ENCODE measurements at places on chromosomes 2 and 18.

- DNase-seq = peak; percentile 64
Observed at GRCh38 chr18:58054041-58054781, 10.2 kb downstream of the NEDD4L start.

- DNase-seq = no peak
Observed at GRCh38 chr2:77007686-77008085, 514.5 kb downstream of the LRRTM4 start.

- peak; percentile 80 for DNase-seq
Observed at GRCh38 chr2:113133704-113134598, 6.6 kb downstream of the IL1RN start.

GRCh38 chr2:36389091-36389564 is 33.5 kb downstream of the CRIM1 start:
- peak; percentile 71 for DNase-seq

GRCh38 chr2:65482971-65483370 is 50.6 kb upstream of the SPRED2 start:
- no peak for DNase-seq

DNA sequence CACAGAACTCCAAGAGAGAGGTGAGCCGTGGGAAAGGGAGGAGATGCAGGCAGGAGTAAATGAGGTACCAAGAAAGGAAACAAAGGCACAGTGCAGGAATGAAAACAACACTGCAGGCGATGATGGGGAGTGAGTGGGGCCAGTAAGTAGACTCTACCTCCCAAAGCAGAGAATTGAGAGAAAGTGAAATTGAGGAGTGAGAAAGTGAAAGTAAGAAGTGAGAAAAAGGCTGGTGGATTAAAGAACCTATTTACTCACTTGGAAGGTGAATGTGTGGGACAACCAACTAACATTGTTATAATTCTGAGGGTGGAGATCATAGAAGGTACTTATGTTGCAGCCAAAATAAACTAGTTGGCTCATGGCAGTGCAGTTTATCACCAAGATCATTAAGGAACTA is 193.1 kb upstream of the TMEM200C start:
- no peak for DNase-seq

GRCh38 chr2:11647834-11648600 is 22.0 kb downstream of the NTSR2 start:
- no peak for DNase-seq

DNA sequence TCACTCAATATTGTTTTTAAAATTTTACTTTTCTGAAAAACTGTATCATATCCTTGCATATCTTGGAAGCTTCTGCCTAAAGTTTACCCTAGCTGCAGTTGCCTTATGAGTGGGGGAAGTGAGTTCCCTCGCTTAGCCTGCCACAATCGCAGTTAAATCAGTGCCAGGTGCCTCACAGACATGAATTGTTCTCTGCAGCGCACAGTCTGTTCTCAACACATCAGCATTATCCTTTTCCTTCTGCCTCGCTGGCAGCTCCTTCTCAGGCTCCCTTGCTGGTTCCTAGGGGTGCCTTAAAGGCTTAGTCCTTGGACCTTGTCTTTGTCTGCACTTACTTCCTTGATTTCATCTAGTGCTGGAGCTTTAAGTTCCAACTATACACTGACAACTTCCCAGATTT is 132.8 kb downstream of the TTC27 start:
- no peak for DNase-seq

- no peak for DNase-seq
Observed at GRCh38 chr2:224777559-224777930, 61.4 kb upstream of the CCDC195 start.

GRCh38 chr2:28721601-28722191 is 29.9 kb upstream of the PPP1CB start:
- no peak for DNase-seq

DNA sequence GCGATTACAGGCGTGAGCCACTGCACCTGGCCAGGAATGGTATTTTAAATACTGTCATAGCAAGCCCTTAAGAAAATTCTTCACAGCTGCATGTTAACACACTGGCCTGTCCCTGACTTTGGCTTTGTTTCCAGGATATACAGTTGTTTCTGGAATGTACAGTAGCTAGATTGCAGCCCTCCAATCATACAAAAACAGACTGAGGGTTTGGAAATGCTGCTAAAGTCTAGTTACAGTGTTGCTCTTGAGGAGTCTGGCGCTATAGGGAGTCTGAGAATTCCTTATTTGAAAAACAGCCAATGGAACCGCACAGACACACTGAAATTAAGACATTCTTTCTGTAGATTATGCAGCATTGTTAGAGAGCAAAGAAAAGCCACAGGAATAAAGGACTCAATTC is 37.7 kb downstream of the STON1 start:
- no peak for DNase-seq

DNA sequence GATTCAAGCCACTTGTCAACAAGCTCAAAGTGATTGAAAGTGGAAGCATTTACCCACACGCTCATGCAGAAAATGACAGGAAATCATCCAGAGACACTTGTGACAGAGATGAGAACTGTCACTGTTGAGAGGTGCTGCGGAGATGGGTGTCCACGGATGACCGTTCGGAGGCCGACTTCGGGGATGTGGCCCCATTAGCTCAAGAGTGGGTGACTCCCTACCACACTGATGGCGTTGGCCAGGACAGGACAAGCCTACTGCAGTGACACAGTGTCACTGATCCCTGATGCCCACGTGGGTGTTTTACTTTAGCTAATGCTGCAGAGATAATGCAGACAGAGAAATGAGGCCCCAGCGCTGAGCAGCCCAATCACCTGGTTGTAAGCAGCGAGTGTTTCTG is 81.5 kb upstream of the YWHAQ start:
- no peak for DNase-seq

DNA sequence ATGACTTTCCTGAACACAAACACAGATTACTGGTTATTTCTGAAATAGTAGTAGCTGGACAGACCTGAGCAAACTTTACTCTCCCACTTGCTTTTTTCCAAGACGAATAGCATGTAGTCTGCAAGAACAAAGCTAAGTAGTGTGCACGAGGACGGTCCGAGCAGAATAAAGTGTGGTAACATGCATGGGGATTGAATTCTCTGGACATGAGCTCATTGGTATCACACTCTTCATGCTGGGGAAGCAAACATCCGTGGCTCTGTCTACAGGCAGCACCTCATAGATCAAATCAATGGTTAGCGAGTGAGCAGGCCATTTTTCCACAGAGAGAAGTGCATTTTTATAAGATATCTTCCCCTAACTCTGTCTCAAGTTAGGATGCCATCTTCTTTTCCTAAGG is 164.8 kb upstream of the STK17B start:
- DNase-seq = peak; percentile 17

DNA sequence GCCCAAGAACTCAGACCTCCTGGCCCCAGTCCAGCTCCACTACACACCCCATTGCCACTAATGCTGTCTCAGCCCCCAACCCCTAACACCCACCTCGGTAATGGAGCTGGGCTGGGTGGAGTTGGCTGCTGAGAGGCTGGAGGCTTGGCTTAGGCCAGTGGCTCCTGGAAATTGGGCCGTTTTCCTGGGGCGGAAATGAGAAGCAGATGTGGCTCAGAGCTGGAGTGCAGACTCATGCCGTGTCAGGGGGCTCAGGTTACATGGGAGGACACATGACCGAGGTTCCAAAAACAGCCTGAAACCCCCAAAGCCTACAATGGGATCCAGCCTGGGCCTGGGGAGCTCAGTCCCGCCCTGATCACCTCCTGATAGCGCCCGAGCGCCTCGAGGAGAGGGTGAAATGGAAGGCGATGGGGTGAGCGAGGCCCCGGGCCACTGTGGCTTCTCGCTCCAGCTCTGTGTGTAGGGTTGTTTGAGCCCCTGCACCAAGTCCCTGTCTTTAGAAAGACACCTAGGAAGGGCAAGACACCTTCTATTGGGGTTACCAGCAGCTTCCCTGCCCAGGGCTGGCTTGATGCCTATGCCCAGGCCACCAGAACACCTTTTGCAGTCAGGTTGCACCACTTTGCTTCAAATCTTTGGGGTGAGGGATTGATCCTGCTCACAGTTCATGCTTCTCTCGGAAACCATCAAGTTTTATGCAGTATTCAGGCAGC is 175.7 kb upstream of the HAAO start:
- DNase-seq = no peak

DNA sequence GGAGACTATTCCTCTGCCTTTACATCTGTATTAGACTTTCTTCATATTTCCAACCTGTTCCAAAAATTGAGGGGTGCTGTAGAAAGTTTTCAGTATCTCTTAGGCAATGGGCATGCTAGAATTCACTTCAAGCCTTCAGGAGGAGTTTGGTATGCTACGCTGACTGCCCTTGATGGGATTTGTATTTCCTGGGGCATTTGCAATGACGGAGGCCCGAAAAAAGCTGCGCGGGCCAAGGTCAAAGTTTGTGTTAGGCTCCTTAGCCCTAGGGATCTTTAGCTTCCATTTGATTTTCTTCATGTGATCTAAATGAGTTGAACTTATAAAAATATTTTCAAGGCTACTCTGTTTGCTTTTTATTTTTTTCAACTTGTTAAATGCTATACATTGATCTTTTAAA is 5.1 kb downstream of the CPS1 start:
- DNase-seq = no peak

DNA sequence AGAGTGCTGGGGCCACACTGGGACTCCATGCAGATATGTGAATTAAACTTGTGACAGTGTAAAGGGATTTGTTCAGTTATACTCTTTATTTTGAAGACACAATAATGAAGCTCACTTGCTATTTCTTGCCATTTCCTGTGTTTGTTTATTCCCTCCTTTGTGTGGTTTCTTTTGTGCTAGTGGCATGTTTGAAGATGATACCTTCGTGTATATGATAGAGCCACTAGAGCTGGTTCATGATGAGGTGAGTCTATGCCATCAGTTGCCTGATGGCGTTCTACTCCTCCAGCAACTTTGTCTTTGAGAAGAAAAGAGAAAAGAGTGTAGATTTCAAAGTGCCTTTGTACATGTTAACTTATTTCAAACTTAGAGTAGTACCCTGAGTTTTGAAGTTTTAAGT is 99.2 kb upstream of the FAM237A start:
- no peak for DNase-seq

- no peak for DNase-seq
Observed at GRCh38 chr2:190235101-190235500, 84.5 kb downstream of the HIBCH start.

DNA sequence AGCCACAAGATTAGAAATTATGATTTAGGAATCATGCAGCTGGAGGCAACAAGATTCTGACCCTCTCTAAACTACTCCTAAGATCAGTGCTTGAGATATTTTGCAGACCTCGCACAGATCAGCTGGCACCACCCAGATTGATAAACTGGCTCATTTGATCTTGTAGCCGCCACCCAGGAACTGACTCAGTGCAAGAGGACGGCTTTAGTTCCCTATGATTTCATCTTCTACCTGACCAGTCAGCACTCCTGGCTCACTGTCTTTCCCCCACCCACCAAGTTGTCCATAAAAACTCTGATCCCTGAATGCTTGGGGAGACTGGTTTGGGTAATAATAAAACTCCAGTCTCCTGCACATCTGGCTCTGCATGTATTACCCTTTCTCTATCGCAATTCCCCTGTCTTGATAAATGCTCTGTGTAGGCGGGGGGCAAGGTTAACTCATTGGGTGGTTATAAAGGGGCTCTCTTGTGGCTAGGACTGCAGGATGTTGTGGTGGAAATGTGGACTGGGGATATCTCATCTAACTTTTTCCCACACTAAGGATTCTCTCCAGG is 96.1 kb downstream of the ARL6IP6 start:
- DNase-seq = peak; percentile 10

DNA sequence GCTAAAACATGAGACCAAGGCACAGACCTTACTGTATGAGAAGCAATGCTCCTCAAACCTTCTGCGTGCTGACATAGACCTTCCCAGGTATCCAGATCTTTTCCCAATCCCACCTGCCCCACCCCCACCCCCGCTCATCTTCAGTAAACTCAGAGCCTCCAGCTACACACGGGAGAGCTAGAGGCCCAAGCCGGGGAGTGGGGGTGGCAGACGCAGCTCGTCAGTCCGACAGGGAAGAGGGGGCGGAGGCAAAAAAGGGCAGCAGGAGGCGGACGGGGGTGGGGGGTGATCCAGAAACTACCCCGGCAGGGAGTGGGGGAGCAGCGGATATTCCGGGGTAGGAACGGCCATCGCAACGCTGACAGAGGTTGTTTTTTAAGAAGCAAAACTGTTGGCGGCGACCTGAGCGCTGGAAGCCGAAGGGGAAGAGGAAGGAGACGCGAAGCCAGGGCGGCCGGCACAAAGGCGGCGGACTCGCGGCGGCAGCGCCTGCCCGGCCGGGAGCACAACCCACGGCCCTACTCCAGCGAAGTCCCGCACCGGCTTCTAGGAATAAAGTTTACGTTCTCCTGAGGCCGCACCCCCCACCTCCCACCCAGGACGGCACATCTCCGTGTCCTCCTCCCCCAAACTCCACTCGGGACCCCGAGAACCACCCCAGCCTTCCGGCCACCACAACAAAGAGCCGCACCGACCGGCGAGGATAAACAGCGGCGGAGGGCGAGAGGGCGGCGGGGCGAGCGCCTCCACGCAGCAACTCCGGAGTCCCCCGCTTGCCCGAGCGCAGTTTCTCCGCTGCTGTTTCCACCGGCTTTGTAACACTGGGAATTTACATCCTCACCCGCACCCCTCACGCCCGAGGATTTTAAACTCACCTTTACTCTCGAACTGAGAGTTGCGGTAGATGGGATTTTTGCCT is 722 bp downstream of the BAZ2B start:
- DNase-seq = peak; percentile 94

GRCh38 chr2:85539361-85540132 is 579 bp downstream of the MAT2A start:
- peak; percentile 71 for DNase-seq

DNA sequence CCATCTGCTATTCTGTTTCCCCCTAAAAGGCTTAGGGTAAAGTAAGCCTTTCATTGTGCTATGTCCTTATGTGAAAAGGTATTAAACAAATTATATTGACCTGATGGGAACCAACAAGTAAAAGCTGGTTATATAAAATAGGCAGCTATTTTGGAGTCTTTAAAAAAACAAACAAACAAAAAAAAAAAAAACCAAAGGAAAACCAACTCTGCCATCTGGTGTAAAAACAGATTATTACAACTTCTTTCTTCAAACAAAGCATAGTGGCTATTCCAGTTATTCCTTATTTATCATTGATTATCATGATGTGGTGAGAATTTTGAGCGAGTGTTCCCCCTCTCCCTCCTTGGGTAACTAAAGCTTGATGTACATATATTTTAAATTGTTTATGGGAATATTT is 122.3 kb upstream of the FHL2 start:
- peak; percentile 36 for DNase-seq

GRCh38 chr2:164840930-164841718 is 499 bp downstream of the COBLL1 start:
- peak; percentile 80 for DNase-seq

- DNase-seq = no peak
Observed at GRCh38 chr2:99936065-99936464, 206.3 kb downstream of the AFF3 start.

DNA sequence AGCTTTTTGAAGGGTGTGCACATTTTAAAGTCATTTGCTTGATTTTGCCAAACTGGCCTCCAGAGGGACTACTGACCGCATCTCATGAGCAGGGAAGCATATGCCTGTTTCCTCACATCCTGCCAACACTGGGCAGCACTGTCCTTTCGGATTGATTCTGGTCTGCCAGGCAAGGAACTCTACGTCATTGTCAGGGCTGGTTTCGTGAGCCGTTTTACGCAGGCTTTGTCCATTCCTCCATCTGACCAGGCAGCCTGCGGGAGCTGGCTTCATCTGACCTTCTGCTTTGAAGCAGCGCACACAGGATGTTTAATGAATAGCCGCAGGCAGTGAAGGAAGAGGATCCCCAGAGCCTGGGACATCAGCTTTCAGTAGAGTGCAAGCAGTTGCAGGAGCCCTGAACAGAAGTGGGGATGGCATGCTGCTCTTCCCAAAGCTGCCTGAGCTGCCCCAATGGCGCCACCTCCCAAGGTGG is 46.3 kb upstream of the SEMA4C start:
- DNase-seq = no peak

- DNase-seq = peak; percentile 22
Observed at GRCh38 chr2:237685408-237685807, 58.0 kb downstream of the LRRFIP1 start.
